ENCODE measurements at places on chromosomes 3 and 15.
A peak's percentile ranks its signal among the peaks of the same experiment; 100 is the strongest.

GRCh38 chr3:150746791-150747590 lies 16.0 kb downstream of the SIAH2 start:
- no peak for DNase-seq

GRCh38 chr3:148466143-148466542 lies 231.6 kb upstream of the AGTR1 start:
- DNase-seq, result no peak

GRCh38 chr3:176964661-176965060 lies 232.6 kb downstream of the TBL1XR1 start:
- no peak for DNase-seq

DNA sequence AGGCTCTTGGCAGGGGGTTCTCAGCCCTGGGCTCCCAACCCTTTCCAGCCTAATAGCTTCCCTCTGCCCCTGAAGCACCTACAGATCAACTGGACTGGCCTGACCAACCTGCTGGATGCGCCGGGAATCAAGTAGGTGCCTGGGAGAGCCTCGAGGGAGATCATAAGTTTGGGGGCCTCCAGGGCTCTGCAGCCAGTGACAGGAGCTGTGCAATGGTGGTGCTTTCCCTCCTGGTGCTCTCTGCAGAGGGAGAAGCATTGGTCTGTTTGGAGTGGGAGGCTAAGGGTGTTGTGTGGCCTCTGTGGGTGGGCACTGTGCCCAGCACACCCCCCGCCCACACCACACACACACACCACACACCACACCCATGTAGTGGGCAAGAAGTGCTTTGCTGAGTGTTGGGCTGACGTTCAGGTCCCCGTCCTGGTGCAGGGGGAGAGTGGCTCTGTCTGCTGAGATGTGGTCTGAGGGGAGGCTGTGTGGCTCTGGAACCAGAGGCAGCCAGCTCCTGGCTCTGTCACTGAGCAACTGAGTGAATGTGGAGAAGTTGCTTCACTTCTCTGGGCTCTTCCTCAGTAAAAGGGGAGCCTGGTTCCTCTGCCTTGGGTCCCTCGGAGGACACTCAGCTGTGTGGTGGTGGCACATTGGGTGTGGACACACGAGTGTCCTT lies 26.3 kb downstream of the ESYT3 start:
- peak; percentile 30 for DNase-seq

GRCh38 chr3:74839566-74839965 lies 225.1 kb upstream of the CNTN3 start:
- no peak for DNase-seq

- DNase-seq, result peak; percentile 91
Observed at GRCh38 chr15:29822100-29822683, at the start of gene TJP1. Gene TJP1, minus strand, starts transcription at chr15:29822468. Its CDS starts 440 bp downstream, at chr15:29822028.

DNA sequence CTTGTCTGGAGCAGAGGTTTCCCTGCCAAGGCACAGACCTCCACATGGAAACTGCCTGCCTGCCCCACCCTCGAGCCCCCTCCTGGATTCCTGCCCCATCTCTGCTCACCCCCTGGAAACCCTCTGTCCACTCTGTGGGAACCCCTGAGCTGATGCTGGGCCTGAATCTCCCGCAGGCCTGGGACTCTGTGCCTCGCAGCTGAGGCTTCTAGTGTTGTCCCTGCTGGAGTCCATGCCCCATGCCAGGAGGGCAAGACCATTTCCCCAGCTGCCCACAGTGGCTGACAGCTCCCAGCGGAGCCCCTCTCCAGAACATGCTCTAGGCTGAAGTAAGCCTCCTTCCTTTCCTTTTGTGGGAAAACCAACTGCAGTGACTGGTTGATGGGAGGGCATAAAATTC lies 46.9 kb downstream of the SRGAP3 start:
- DNase-seq, result no peak

GRCh38 chr3:40961104-40961857 lies 238.0 kb upstream of the CTNNB1 start:
- no peak for DNase-seq

GRCh38 chr3:152470095-152470494 lies 201.4 kb downstream of the MBNL1 start:
- DNase-seq, result no peak

DNA sequence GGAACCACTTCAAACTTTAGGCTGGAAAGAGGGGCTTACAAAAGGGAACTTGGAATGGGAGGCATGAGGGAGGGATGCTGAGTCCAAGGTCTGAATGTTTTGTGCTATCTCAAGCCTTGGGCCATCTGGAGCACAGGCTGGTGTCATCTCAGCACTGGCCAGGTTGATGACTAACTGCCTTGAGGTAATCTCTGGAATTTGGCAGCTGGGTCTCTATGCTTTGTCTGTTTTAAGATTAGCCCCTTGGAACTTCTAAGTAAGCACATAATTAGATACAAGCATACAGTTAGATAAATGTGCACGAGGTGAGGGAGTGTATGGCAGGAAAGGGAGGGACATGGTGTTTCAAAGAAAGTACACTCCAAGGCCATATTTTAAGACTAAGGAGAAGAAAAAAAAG lies 252.4 kb upstream of the CCDC54 start:
- no peak for DNase-seq

- no peak for DNase-seq
Observed at GRCh38 chr3:36305929-36306520, 74.3 kb upstream of the STAC start.

- no peak for DNase-seq
Observed at GRCh38 chr15:85000189-85000864, 18.7 kb downstream of the PDE8A start.

- DNase-seq, result no peak
Observed at GRCh38 chr3:127027061-127027735, 44.3 kb downstream of the PLXNA1 start.

DNA sequence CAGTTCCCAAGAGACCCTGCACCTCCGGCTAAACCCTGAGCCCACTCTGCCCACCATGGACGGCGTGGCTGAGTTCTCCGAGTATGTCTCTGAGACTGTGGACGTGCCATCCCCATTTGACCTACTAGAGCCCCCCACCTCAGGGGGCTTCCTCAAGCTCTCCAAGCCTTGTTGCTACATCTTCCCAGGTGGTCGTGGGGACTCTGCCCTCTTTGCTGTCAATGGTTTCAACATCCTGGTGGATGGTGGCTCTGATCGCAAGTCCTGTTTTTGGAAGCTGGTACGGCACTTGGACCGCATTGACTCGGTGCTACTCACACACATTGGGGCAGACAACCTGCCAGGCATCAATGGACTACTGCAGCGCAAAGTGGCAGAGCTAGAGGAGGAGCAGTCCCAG lies 4.0 kb downstream of the MAP1A start:
- DNase-seq, result no peak

DNA sequence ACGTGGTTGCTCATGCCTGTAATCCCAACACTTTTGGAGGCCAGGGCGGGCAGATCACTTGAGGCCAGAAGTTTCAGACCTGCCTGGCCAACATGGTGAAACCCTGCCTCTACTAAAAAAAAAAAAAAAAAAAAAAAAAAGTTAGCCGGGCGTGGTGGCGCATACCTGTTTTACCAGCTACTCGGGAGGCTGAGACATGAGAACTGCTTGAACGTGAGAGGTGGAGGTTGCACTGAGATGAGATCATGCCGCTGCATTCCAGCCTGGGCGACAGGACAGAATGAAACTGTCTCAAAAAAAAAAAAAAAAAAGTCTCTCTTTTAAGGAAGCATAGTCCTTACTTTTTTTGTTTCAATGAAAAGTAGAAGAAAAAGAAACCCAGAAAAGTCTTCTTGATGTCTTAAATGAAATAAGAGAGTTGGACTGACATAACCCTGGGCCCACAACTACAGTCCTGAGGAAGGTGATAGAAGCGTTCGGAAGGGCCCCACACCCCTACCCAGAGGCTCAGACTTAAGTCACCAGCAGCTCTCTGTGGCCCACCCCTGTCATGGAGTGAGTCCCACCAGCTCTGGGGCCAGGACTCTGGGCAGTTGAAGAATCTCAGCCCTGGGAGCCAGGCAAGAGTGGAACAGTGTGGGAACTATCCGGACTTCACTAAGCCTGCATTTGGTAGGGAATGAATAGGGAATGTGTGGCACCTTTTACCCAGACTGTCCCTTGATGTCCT lies 2.6 kb downstream of the NME9 start:
- DNase-seq, result no peak

DNA sequence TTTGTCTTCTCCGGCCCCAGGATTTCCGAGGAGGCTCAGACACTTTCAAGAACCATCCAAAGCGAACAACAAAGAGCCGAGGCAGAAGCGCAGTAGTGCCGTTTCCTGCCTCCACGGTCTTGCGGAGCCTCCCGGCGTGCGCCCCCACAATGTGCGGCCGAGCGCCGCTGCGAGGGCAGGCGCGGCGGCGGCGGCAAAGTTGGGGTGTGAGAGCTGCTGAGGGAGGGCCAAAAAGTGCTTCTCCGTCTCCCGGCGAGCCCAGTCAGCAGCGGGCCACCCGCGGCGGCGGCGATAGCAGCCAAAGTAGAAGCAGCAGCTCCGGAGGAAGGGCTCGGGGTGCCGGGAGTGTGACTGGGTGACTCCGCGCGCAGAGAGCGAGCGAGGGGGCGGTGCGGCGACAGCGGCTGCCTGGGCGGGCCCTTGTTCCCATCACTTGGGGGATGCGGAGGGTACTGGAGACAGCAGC lies 749.1 kb downstream of the ROBO1 start:
- DNase-seq, result peak; percentile 83

- no peak for DNase-seq
Observed at GRCh38 chr3:27927882-27928281, 205.8 kb upstream of the EOMES start.

DNA sequence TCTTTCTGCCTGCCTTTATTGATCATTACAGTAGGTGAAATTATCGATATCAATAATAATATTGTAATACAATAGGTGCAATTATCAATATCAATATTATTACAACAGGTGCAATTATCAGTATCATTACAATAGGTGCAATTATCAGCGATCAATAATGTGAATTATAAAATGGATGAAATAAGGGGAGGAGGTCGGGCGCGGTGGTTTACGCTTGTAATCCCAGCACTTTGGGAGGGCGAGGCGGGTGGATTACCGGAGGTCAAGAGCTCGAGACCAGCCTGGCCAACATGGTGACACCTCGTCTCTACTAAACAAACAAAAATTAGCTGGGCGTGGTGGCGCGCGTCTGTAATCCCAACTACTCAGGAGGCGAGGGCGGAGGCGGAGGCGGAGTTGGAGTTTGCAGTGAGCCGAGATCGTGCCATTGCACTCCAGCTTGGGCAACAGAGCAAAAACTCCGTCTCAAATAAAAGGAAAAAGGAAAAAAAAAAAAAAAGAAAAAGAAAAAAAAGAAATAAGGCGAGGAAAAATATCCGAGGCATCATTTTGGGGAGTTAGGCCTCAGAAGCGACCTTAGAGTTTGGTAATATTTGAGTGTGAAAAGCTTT lies 611 bp upstream of the BNIP2 start:
- peak; percentile 59 for DNase-seq

DNA sequence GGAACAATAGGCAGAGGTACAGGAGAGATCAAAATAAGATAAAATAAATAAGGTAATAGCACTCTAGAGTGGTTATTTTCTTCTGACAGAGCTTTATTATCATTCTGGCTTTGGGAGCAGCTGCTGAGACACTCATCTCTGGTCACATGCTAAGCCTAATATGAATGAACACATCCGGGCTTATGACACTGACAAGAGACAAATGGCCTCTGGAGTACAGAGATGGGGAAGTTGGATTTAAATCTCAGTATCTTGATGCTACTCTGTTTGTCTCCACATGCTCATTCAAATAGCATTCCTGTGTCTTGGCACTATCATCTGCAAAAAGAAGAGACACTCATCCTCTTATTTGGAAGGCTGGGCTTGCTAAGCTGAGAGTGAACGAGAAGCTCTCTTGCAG lies 55.6 kb downstream of the TMEM45A start:
- DNase-seq, result no peak

DNA sequence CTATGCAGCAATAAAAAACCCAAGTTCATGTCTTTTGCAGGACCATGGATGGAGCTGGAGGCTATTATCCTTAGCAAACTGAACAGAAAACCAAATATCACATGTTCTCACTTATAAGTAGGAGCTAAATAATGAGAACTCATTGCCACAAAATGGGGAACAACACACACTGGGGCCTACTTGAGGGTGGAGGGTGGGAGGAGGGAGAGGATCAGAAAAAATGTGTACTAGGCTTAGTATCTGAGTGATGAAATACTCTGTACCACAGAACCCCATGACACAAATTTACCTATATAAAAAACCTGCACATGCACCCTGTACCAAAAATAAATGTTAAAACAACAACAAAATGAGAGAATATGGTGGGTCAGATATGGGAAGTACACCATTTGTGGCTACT lies 49.6 kb upstream of the AADACL2 start:
- DNase-seq, result no peak

DNA sequence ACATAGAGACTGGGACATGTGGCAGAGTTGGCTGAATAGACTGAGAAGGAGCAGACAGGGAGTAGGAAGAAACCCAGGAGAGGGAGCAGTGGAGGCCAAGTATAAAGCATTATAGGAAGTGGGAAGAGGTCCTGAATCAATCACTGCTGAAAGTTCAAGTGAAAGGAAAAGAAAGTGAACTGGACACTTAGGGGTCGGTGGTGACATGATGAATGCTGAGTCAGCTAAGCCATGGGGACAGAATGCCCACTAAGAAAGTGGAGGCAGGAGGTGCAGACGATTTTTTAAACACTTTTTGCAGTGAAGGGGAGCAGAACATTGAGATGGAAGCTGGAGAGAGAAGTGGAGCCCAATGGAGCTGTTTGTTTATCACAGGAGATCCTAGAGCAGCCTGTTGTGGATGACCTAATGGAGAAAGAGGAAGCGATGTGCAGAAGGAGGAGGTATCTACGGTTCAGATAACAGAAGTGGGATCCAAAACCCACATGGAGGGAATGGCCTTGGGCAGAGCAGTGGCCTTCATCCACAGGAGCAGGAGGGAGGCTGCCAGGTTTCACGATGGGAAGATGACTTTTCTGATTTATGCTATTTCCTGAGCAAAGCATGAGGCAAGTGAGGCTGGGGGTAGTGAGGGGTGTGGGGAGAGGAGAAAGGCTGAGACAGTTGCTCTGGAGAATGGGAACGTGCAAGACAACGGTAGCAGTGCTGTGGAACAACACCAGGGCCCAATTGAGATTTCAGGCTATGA lies 208.2 kb downstream of the RPLP1 start:
- DNase-seq, result no peak

DNA sequence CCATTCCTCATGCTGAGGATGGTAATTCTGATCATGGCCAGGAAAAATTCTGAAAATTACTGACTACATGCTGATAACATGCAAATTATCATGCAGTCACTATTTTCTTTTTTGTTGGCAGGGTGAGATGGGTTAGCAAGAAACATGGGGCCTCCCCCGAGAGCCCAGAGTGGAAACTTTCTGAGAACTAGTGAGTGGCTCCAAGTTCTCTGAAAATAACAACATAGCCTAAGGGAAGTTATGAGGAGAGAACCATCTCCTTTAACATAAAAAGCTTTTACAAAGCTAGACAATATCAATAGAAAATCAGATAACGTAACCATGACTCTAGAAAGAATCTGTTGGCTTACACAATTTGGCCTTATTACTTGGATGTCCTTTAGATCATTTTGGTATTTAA lies 254.2 kb downstream of the PLOD2 start:
- no peak for DNase-seq

GRCh38 chr3:188243124-188243795 lies 89.3 kb downstream of the LPP start:
- DNase-seq, result no peak

GRCh38 chr15:48358229-48359152 lies 27.3 kb downstream of the DUT start:
- DNase-seq, result no peak

- DNase-seq, result no peak
Observed at GRCh38 chr3:12379640-12380429, 91.0 kb downstream of the PPARG start.

GRCh38 chr15:29086001-29086400 lies 183.6 kb downstream of the NSMCE3 start:
- DNase-seq, result no peak

GRCh38 chr3:132381348-132381944 lies 35.9 kb upstream of the DNAJC13 start:
- no peak for DNase-seq

GRCh38 chr15:55587321-55588069 lies 650 bp downstream of the PYGO1 start:
- DNase-seq, result peak; percentile 83

Data from right forelimb (tissue), 1 donor.